AG09319 (cell line): ENCODE measurements at places on chromosomes 2 and 18.

DNA sequence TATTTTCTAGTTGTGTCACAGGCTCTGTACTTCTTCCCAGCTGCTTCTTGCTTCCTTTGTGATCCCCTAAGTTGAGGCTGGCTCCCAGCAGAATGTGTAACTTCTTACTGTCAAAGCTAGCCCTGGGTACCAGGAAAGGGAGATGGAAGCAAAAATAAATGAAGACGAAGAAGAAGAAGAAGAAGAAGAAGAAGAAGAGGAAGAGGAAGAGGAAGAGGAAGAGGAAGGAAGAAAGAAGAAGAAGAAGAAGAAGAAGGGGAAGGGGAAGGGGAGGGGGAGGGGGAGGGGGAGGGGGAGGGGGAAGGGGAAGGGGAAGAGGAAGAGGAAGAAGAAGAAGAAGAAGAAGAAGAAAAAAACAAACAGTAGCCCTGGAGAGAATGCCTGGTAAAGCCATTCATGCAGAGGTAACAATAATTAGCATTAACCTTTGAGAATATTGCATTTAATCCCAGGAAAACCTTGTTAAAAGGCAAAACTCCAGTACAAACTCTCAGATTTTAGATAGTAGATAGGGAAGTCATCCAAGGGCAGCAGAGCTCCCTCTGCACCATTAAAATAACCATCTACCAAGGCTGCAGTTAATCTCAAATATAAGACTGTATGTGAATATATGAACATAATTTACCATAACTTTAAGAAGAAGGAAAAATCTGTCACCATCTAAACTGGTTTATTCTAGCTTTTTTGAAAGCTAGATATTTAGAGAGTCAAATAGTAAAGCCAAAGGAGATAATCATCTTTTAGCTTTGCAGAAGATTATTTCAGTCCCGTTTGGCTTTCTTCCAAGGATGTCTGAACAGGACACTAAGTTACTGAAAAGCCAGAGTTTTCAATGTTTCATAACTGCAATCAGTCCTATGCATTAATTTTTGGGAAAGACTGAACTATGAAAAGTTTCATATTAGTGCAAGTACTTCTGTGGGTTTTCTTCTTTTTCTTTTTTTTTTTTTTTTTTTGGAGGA lies 44.3 kb upstream of the FBXO11 start:
- DNase-seq, result no peak

DNA sequence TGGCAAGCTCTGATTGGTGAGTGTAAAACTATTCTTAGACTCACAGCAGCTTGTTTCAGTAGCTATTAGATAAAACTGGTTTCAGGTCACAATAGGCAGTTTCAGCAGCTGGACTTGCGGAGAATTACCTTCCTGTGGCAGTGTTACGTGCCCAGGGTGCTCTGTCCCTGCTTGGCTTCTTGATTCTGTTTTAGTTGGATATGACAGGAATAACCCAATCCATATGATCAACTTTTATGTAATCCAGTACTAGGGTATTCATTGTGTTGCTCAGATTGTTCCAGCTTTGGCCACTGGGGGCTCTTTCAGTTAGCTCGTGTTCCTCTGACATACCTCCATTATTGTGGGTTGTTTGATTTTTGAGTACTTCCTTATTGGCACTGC lies 43.1 kb downstream of the INPP4A start:
- no peak for DNase-seq

DNA sequence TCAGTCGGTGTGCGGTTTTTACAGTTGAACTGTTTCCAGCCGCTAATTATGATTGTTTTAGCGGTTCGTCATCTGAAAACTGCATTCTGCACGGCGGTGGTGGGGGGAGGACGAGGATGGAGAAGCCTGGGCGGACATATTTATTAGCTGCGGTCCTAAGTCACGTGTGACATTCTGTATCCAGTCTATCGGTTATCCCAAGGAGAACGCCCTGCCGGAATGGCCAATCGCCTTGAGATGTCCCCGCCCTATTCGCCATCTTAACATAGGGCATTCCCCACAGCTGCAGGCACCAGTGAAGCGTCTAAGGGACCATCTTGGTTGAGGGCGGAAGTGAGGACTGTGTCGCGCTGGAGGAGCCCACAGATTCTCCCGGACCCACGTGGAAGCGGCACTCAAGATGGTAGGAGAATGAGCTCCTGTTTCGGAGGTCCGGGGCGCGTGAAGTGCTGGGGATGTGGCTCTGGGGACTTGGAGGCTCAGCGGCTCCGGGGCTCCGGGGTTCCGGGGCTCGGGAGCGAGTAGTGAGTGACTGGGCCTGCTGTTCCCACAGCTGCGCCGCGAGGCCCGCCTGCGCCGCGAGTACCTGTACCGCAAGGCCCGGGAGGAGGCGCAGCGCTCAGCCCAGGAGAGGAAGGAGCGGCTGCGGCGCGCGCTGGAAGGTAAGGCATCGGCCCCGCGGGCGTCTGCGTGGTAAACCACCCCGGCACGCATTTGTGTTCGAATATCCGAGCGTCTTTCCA lies at the start of gene IMP4:
IMP4 (plus strand) TSS at position 365 of the 743 bp plus-strand sequence; CDS start at position 401, 36 bp downstream.
- peak; percentile 98 for DNase-seq

- DNase-seq, result no peak
These were observed 1.7 kb downstream of the RTN4 start for GRCh38 chr2:55048508-55049042.

GRCh38 chr2:95049961-95050360 lies 24.5 kb downstream of the MAL start:
- DNase-seq, result no peak

GRCh38 chr2:225615514-225615913 lies 216.0 kb downstream of the NYAP2 start:
- no peak for DNase-seq

GRCh38 chr2:96853321-96853720 lies 4.5 kb downstream of the ANKRD39 start:
- no peak for DNase-seq

DNA sequence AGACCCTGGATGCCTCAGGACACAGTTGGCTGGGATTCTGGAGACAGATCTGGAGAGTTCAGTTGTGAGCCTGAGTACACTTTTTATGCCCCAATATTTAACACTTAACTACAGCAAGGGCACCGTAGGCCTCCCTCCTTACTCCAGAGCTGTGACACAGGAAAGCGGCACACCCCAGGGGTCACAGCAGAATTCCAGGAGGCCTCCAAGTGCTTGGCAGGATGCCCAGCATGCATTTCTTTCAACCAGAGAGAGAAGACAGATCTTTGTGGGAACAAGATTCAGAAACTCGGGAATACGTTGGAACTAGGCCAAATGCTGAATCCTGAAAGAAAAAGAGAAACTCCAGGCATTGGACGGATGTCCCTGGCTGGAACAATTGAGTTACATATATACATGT lies 199.2 kb upstream of the NT5C1B start:
- DNase-seq, result no peak

- DNase-seq, result no peak
These were observed 814.8 kb downstream of the KCNJ3 start for GRCh38 chr2:155513248-155513647.

DNA sequence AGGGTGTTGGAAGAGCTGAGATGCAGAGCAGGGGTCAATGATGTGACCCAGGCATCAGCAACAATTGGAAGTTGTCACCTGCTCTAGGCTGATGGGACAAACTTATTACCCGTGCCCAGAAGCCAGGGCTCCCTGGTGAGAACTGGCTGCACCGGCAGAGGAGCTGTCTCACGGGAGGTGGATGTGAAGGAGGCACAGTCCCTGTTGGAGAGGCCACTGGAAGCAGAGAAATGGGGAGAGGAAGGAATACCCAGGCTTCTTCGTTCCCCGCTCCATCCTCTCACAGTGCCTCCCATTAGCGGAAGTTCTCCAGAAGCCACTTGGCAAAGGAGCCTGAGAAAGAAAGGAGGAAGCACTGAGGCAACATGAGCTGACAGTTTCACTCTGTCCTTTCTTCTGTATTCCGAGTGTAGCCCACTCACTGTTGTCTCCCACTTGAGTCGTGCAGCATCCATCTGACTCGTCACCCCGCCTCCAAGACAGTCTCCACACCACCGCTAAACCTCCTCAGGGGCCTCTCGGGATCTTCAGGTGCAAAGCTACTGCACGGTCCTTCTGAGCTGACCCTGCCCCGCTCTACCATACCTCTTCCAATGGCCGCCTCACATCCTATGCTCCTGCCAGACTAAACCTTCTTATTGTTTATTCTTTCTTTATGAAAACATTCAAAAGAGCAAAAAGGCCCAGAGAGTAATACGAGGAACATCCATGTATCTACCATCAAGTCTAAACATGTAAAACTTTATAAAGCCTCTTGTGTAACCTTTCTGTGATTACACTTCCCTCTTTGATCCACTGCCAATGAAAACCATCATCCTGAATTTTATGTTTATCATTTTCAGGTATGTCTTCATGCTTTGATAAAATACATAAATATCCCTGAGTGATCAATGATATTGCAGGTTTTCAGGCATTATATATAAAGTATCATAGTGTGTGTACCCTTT lies 19.1 kb upstream of the AFTPH start:
- DNase-seq, result no peak

GRCh38 chr18:60471652-60472051 lies 99.1 kb upstream of the MC4R start:
- no peak for DNase-seq

GRCh38 chr2:205781244-205781931 lies 99.1 kb downstream of the NRP2 start:
- DNase-seq, result no peak

DNA sequence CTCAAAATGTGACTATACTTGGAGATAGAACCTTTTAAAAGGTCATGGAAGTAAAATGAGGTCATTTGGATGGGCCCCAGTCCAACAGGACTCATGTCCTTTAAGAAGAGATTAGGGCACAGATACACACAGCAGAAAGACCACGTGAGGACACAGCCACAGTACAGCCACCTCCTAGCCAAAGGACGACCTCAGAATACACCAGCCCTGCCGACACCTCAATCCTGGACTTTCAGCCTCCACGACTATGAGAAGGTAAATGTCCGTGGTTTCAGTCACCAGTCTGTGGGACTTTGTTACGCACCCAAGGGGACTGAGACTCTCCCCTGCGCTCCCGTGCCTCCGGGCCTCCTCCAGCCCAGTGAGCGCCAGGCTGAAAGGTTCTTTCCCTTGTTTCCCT lies 30.2 kb upstream of the HPCAL1 start:
- DNase-seq, result no peak

GRCh38 chr2:188604579-188604978 lies 312.9 kb downstream of the GULP1 start:
- no peak for DNase-seq

DNA sequence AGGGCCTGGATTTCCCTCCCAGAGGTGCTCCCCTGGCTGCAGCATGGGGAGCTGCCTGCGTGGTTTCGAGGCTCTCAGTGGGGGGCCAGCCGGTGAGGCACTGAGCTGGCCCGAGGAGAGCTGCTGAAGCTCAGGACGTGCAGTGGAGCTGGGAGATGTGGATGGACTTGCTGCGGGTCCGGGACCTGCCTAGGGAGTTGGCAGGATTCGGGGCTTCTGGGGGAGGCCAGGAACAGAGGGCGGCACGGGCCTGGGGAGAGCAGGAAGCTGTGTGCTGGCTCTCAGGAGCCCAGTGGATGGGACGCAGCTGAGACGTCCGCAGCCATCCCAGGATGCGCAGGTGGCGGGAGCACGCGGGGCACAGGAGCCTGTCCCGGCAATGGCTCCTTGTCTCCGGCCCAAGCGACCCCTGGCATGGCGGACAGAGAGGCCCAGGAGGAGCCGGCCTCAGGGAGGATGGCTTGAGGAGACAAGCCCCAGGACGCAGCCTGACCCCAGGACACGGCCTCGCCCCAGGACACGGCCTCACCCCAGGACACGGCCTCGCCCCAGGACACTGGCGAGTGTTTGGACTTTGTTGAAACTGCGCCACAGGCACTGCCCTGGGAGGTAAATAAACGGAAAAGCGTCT lies 116.1 kb downstream of the NFATC1 start:
- no peak for DNase-seq

DNA sequence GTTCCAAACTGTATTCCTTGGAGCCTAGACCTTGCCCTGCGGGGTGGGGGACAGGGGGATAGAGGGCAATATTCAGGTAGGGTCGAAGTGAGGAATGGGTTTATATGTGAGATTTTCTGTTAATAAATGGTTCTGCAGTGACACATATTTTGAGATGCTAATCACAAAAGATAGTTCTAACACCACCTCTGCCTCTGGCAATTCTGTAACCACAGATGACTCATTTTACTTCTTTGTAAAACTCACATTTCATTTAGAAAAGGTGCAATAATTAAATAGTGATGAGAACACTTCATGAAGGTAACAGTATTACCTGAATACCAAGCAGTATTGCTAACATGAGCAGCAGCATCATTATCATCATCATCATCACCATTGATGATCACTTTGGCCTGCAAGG lies 306.6 kb downstream of the SUCLG1 start:
- DNase-seq, result no peak

DNA sequence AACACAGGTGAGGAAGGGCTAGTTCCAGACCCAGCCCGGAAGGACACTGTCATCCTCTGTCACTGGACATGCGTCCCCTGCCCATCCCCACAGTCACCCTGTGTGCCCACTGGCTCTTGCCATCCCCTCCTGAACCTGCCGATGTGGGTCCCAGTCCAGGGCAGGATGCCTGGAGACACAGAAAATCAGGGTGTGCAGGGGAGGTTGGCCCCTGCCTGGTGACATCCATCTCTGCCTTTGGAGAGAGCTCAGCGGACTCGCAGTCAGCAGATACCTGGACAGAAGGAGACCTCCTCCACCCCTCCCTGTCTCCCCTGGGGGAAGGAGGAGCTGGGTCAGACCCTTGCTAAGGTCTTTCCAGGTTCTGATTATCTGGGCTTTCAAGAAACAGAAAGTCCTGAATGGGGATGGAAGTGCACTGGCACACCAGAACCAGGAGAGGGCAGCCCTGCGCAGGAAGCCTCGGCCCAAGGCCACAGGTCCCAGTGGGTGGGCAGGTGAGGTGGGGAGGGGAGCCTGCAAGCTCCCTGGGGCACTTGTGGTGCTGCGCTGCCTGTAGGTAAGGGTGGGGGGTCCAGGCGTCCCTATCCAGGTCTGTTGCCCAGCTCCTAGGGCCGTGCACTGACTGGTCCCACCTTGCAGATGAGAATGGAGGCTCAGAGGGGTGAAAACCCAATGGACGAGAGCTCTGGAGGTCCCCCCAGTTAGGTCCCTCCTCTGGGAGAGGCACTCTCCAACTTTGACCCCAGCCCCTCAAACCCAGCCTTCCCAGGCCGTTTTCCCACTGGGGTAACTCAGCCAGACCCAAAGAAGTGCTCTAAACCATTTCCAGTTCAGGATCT lies 9.7 kb upstream of the OTOS start:
- DNase-seq, result no peak

- DNase-seq, result no peak
These were observed 17.1 kb downstream of the PRKD3 start for GRCh38 chr2:37307500-37307899.

DNA sequence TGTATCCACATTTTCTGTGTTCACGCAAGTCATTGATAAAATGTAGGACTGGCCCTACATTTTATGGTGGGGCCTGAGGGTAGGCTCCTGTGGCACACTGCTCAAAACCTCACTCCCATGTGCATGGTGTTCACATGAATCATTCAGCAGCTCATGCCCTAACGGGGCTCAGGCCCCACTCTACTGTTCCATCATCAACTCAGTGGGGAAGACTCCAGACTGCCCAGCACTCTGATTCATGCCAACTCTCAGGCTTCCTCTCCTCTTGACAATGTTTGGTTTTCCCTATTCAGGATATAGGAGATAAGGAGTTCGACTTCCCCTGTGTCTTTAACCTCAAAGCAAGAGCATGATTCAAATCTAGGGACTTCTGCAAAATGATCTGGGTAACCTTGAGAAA lies 92.0 kb upstream of the BOD1L2 start:
- no peak for DNase-seq
